ENCODE measurements at places on chromosomes 5 and 9. TPM values are rescaled to one million over a fixed set of nuclear protein-coding genes. Genes with fewer than 3 reads are reported as not detected.

GRCh38 chr9:85344901-85345300 is 396.9 kb downstream of the AGTPBP1 start:
- no peak overlapping the region for H3K4me3 ChIP-seq
- no peaks in the 10 kb centered on the region for H3K27me3 ChIP-seq
- no peaks in the 10 kb centered on the region for H3K4me1 ChIP-seq
- no peak for DNase-seq
- H3K36me3 ChIP-seq, result no peaks in the 10 kb centered on the region

- no peak overlapping the region for H3K27ac ChIP-seq
- no peaks in the 10 kb centered on the region for H3K36me3 ChIP-seq
- no peaks in the 10 kb centered on the region for H3K27me3 ChIP-seq
- no peak overlapping the region for H3K4me3 ChIP-seq
- DNase-seq, result no peak
Measured at GRCh38 chr5:55997742-55998351, 3.1 kb upstream of the IL6ST start.

DNA sequence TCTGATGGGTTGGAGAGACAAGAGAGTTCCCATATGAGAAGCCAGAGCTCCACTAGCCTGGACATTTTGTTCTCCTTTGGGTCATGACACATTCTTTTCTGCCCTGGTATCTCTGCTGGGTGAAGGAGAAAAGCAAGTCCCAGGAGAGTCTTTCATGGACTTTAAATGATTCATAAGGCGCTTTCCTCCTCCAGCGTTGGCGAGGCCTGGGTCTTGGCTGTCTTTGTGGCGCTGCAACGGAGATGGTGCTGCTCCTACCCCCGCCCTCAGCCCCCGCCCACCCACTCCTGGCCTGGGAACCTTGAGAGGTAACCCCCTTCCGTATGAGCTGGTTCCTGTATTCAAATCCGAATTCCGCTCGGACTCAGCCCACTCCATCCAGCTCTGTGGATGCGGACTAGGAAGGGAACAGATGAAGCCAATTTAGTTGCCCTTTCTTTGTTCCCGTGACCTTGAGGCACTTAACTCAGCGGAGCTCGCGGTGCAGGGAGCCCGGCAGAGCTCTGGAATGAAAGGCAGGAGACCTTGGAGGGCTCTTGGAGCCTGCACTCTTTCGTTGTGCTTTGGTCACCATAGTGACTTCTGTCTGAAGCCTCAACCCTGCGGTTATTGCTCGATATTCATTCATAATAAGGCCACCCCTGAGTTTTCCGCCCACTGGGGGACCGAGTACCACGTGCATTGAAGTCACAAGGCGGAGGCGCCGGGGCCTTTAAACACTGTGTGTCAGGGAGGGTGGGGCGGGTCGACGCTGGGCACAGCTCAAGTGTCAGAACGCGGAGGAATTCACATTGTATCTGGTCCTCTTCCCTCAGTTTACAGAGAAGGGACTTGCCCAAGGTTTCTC is 14.0 kb upstream of the PWWP2A start:
- DNase-seq, result peak; percentile 41
- peaks cover 7% of the 10 kb centered on the region for H3K4me1 ChIP-seq
- H3K4me3 ChIP-seq, result no peak overlapping the region
- H3K36me3 ChIP-seq, result no peaks in the 10 kb centered on the region
- no peaks in the 10 kb centered on the region for H3K27me3 ChIP-seq

DNA sequence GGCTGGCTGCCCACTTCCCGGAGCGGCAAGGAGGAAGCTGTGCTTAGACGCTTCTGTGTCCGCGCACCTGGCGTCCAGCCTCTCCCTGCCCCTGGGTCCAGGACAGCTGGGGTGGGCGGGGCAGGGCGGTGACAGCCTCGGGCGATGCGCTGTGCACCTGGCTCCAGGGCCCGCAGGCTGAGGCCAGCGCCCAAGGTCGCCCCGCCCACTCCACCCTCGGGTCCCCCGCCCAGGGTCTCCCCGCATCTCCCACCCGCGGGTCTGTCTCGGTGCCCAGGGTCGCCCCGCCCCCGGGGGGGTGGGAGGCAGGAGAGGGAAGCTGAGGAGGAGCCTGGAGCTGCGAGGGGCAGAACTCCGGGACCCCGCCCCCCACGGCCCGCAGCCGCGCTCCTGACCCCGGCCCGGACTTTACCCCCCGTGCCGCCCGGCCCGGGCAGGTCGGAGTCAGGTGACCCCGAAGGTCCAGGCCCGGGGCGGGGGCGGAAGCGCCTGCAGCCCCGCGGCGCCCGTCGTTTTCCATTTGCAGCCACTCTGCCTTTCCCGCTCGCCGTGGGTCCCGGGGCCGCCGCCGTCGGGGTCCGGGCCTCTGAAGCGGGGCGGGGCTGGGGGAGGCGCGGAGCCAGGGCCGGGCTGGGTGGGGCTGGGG is at the start of gene ENTPD8:
Gene ENTPD8, minus strand, starts transcription at position 69 of the 646 bp plus-strand sequence. CDS start 3,072 bp downstream, outside the sequence.
- H3K4me3 ChIP-seq, result peak within 1 kb of the TSS; percentile 21
- no peaks in the 10 kb centered on the region for H3K36me3 ChIP-seq
- H3K27me3 ChIP-seq, result peaks cover 2% of the 10 kb centered on the region
- no peak within 1 kb of the TSS for H3K27ac ChIP-seq
- H3K4me1 ChIP-seq, result peaks cover 11% of the 10 kb centered on the region

DNA sequence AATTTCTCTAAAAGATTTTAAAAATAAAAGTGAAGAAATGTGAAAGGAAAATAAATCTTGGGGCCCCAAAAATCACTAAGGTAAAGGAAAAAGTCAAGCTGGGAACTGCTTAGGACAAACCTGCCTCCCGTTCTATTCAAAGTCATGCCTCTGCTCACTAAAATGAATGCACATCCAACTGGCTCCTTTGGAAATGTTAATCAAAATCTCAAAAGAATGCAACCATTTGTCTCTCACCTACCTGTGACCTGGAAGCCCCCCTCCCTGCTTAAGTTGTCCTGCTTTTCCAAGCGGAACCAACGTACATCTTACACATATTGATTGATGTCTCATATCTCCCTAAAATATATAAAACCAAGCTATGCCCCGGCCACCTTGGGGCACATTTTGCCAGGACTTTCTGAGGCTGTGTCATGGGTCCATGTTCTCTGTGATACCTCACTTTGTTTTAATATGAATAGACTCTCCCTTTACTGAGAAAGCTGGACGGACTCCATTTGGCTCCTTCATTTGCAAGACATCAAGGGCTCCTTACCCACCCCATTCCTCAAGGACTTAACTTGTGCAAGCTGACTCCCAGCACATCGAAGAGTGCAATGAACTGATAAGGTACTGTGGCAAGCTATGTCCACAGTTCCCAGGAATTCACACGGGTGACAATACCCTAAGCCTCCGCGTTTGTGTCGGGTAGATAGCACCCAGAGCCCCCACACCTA is 164.3 kb downstream of the SMC2 start:
- no peak overlapping the region for H3K4me3 ChIP-seq
- H3K27ac ChIP-seq, result no peak overlapping the region
- DNase-seq, result no peak
- no peaks in the 10 kb centered on the region for H3K36me3 ChIP-seq
- H3K4me1 ChIP-seq, result no peaks in the 10 kb centered on the region

DNA sequence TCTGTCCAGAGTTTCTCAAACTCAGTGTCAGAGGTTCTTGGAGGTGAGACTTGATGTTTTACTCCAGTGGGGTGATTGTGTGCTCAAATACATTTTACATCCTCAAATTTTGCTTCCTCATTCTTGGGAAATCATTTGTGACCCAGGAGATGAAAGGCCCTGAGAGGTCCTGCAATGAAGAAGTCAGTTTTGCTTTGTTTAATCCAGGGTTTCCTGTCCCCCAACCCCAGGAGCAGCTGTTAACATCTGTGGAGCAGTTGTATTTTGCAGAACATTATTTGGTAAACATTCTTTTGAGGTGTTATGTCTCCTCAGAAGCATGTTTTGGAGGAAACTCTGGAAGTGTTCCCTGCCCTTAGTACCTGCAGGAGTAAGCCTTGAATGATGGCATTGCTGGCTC is 59.8 kb downstream of the DAB2IP start:
- peaks cover 50% of the 10 kb centered on the region for H3K4me1 ChIP-seq
- H3K27ac ChIP-seq, result no peak overlapping the region
- peaks cover 27% of the 10 kb centered on the region for H3K36me3 ChIP-seq
- DNase-seq, result no peak
- no peak overlapping the region for H3K4me3 ChIP-seq
- no peaks in the 10 kb centered on the region for H3K27me3 ChIP-seq

DNA sequence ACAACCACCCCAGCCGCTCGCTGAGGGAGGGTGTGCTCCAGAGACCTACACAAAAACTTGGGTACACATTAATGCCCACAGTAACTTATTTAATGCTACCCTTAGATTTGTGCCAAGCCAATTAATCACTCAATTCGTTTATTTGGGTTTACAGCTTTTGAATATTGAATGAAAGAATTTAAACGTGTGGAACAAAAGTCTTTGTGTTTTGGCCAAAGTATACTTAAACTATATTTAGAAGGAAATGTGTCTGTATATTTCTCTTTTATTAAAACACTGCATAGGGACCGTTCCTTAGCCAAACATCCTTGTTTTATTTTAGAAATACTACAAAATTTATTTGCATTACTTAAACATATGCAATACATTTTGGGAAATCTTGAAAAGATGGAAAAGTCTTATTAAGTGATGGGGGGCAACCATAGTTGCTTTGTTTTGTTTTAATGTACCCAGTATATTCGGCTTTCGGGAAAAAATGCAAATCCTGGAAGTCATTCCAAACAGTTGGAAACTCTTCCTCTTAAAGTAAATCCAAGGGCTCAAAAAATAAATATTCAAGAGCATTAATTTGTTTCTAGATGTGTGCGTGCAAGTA is 11.8 kb downstream of the ZNF608 start:
- peak overlapping the region; percentile 77 for H3K27ac ChIP-seq
- no peaks in the 10 kb centered on the region for H3K27me3 ChIP-seq
- no peak for DNase-seq
- H3K36me3 ChIP-seq, result no peaks in the 10 kb centered on the region

GRCh38 chr9:70340572-70340971 is 73.9 kb downstream of the KLF9 start:
- no peak overlapping the region for H3K27ac ChIP-seq
- H3K4me3 ChIP-seq, result no peak overlapping the region
- H3K36me3 ChIP-seq, result peaks cover 4% of the 10 kb centered on the region
- H3K4me1 ChIP-seq, result no peaks in the 10 kb centered on the region

DNA sequence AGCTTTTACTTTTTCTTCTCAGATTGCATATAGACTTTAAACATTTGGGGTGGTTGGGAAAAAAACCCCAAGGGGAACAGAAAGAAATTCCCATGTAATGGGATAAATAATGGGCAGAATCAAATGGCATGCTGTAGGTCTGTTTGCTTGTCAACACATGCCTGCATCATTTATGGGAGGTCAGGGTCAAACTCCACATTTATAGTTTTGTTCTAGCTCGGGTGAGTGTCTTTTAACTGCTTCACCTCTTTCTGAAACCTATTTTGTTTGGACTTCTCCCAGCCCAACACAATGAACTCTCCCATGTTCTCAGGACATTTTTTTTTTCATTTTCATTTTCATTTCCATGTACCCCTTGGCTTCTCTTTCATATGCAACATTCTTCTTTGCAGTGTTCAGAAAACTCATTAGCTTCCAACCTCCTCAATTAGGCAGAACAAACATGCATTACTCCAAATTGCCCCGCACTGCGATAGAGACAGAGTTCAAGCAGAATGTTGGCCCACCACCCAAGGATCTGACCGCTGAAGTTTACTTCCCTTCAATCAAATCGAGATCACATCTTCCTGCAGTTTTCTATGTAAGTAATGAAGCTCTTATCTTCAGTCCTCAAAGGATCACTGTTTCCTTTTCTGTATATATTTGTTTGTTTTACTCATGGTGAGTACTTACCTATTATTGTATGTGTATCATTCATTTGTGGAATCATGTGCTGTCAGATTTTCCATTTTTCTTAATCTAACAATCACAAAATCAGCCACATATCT is 354.6 kb downstream of the ZSWIM6 start:
- H3K4me3 ChIP-seq, result no peak overlapping the region
- no peaks in the 10 kb centered on the region for H3K27me3 ChIP-seq

DNA sequence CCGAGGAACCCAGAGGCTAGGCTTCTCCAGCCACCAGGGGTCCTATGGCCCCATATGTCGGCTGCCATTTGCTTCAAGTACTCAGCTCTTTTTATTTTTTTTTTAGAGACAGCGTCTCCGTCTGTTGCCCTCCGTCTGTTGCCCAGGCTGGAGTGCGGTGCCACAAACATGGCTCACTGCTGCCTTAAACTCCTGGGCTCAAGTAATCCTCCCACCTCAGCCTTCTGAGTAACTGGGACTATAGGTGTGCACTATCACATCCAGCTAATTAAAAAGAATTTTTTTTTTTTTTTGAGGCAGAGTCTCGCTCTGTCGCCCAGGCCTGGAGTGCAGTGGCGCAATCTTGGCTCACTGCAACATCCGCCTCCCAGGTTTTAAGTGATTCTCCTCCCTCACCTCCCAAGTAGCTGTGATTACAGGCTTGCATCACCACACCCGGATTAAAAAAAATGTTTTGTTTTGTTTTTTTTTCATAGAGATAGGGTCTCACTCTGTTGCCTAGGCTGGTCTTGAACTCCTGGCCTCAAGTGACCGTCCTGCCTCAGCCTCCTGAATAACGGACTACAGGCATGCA is 8.9 kb downstream of the CERCAM start:
- no peaks in the 10 kb centered on the region for H3K4me1 ChIP-seq
- H3K36me3 ChIP-seq, result peaks cover 65% of the 10 kb centered on the region
- no peaks in the 10 kb centered on the region for H3K27me3 ChIP-seq
- no peak overlapping the region for H3K4me3 ChIP-seq

GRCh38 chr5:151660616-151661495 is 25.9 kb downstream of the SPARC start:
- H3K27me3 ChIP-seq, result no peaks in the 10 kb centered on the region
- H3K27ac ChIP-seq, result peak overlapping the region; percentile 57
- DNase-seq, result peak; percentile 75
- peaks cover 46% of the 10 kb centered on the region for H3K36me3 ChIP-seq

GRCh38 chr5:67353500-67354450 is 157.2 kb upstream of the CD180 start:
- DNase-seq, result peak; percentile 43
- H3K36me3 ChIP-seq, result no peaks in the 10 kb centered on the region
- H3K4me3 ChIP-seq, result no peak overlapping the region
- H3K4me1 ChIP-seq, result peaks cover 2% of the 10 kb centered on the region
- H3K27ac ChIP-seq, result no peak overlapping the region

DNA sequence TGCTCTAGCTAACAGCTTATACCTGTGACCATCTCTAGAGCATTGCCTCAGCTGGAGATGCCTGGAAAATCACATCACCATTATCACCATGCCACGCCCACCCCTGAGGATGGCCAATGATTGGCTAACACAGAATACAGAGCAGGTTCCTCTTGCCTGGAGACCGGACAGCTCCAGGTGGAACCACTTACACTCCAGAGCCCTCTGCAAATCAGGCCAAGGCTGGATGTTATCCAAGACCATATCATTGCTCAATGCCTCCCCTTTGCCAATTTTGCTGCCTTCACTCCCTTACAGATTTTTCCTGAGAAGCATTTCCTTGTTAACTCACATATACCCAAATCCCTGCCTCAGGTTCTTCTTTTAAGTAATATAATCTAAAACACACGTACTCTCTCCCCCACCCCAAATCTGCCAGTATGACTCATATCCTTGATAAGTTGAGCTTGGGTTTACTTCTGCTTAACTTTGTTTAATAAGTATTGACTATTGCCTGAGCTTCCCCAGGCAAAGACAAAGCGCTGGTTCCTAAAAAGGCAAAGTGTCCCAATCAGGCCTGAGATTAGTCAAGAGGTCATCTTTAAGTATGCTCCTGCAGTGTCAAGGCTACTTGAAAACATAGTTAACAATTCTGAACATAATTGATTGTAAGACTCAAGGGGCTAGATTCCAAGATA is 309.6 kb downstream of the EPB41L4A start:
- no peaks in the 10 kb centered on the region for H3K36me3 ChIP-seq
- no peak overlapping the region for H3K27ac ChIP-seq
- H3K27me3 ChIP-seq, result no peaks in the 10 kb centered on the region
- peak; percentile 30 for DNase-seq
- H3K4me1 ChIP-seq, result no peaks in the 10 kb centered on the region

The OR2K2 gene
- polyA plus RNA-seq, result not detected

The SLC6A7 gene
- polyA plus RNA-seq, result 0.62 TPM

The GPR151 gene
- polyA plus RNA-seq, result not detected

The AK6 gene
- polyA plus RNA-seq, result 48.2 TPM

The AGXT2 gene
- polyA plus RNA-seq, result 0.13 TPM
